ENCODE measurements at places on chromosomes 5 and 9.

- DNase-seq, result no peak
Observed at GRCh38 chr5:37146896-37147295, 102.3 kb downstream of the CPLANE1 start.

GRCh38 chr5:133944263-133945185 is 23.9 kb downstream of the C5orf15 start:
- DNase-seq, result peak; percentile 33

DNA sequence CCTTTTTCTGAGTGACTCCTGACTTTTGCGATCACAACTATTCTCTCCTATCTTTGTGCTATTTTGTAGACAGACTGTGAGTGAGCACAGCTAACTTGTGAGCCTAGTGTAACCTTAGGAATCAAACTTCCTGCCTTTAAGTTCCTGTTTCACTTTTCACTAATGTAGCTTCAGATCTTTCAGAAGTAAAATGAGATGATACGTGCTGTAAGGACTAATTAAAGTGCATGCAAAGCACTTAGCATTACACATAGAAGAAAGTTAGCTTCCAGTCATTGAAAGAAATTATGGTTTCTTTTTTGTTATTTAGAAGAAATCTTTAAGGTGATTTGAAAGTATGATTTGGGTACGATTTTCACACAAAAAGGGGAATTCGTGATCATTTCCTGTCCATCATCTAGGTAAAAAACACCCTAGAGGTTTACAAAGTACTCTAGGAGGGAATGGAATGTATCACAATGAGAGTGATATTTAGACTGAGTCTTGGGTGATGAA is 122.7 kb downstream of the ST8SIA4 start:
- no peak for DNase-seq

- DNase-seq, result no peak
Observed at GRCh38 chr9:102569436-102569835, 425.7 kb upstream of the CYLC2 start.

All from T-helper 2 cell treated with Interferon-gamma antibody and Interleukin-4, amounts not matched to agents 5 μg/mL and 100 μg/mL, for 36 hours (primary cell).